CD8-positive, alpha-beta memory T cell (primary cell): ENCODE measurements at places on chromosomes 5 and 9. TPM values are rescaled to one million over a fixed set of nuclear protein-coding genes. Genes with fewer than 3 reads are reported as not detected.

- no peak for DNase-seq
Measured at GRCh38 chr5:55597014-55597981, 62.5 kb upstream of the PLPP1 start.

DNA sequence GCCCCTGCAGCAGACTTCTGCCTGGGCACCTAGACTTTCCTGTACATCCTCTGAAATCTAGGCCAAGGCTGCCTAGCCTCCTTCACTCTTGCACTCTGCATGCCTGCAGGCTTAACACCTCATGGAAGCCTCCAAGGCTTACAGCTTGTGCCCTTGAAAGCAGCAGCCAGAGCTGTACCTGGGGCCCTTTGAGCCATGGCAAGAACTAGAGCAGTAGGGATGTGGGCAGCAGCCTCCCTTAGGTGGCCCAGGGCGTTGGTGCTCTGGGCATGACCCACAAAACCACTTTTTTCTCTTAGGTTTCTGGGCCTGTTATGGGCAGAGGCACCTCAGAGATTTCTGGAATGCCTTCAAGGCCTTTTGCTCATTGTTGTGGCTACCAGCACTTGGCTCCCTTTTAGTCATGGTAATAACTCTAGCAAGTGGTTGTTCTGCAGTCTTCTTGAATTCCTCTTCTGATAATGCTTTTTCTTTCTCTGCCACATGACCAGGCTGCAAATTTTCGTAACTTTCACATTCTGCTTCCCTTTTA, 606.2 kb downstream of the TLE4 start:
- DNase-seq: no peak

GRCh38 chr5:116032094-116032517, at the start of gene ARL14EPL:
Gene ARL14EPL, plus strand, starts transcription at chr5:116032472. Its CDS starts 18,994 bp downstream, at chr5:116051466.
- DNase-seq: no peak

DNA sequence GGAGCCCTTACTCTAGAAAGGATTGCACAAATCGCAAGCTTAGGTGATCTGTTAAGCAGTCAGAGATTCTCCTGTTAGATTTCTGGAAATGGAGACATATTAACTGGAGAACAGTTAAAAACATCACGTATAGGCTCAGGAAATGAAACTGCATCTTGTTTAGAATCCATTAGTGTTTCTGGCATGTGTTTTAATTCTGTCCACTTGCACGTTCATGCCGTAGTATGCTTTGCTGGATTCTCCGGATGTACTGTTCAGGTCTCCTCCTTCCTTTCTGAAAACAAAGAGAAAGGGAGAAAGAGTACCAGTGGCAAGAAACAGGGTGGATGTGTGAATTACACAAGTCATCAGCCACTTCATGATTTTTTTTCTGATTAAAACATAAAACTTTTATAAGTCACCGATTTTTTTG, 2.5 kb upstream of the RGMB start:
- no peak for DNase-seq

DNA sequence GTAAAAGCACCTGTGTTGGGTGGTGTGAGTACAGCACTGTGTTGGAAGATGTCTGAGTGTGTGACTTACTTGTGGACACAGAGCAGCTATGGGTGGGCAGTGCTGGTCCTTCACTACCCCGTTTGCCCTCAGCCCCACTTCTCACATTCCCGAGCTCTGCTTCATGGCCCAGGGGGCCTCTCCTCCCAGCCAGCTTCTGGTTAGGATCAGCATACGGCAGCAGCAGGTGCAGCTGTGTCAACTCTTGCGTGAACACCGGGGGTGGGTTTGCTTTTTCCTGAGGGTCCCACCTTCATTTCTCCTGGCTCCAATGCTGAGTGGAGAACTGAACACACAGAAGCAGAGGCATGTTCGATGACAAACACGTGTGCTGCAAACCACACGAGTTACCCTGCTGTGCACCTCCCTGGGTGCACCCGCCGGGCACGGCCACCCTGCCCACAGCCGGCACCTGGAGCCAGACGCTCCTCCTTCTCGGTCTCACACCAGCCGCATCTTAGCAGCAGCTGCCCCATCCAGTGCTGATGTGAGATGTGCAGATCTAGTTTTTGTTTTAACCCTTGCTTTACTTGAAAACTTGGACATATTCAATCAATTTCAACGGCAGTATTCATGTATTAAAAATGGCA, 14.9 kb upstream of the SLC6A3 start:
- DNase-seq: peak; percentile 27

- DNase-seq: no peak
Measured at GRCh38 chr5:150082374-150082773, 4.0 kb downstream of the CSF1R start.

DNA sequence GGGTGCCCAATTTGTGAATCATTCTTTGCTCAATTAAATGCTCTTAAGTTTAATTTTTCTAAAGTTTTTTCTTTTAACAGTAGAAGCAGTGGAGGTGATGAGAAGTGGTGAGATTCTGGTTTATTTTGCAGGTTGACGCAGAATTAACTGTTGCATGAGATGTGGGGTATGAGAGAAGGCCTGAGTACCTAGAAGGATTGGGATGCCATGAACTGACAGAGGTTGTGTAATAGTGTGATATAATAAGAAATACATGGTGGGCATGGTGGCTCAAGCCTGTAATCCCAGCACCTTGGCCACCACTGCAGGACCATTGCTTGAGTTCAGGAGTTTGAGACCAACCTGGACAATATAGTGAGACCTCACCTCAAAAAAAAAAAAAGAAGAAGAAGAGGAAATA, 8.4 kb upstream of the SH3TC2 start:
- DNase-seq: no peak

GRCh38 chr9:28082671-28083070, 509.4 kb upstream of the C9orf72 start:
- DNase-seq: no peak

DNA sequence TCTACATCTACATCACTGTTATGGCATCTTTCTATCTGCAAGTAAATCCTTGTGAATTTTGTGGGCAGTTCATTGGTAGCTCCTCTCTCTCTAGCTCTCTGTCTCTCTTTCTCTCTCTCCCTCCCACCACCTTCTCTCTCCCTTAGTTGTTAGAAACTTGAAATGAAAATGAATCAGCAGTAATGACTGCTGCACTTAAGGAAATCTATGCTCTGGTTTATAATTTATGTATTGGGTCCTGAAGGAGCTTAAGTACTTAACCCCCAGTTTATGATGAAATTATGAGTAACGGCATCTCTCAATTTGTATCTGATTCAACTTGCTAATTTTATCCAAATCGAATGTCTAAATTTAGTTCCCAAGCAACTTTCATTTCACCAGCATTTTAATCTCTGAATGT, 52.0 kb upstream of the PTGER4 start:
- DNase-seq: no peak

- no peak for DNase-seq
Measured at GRCh38 chr5:80867233-80867632, 92.9 kb upstream of the RASGRF2 start.

DNA sequence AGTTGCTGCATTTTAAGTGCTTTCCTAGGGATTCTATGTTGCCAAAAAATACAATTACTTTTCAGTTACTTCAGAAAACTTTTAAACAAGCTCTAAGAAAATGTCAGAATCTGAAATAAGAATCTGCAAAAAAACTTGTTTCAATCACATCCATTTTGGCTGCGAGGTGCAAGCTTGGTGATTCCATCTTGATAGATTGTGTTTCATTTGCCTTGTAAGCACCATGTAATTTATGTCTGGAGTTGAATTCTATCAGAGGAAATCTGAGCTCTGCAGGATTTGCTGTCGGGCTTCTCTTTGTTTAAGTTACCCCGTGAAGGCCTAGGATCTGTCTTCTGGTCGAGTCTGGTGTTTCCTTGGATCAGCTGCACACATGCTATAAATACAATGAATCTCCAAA, 40.4 kb upstream of the MAN2A1 start:
- no peak for DNase-seq

- no peak for DNase-seq
Measured at GRCh38 chr9:131270171-131271015, 5.9 kb downstream of the FAM78A start.

DNA sequence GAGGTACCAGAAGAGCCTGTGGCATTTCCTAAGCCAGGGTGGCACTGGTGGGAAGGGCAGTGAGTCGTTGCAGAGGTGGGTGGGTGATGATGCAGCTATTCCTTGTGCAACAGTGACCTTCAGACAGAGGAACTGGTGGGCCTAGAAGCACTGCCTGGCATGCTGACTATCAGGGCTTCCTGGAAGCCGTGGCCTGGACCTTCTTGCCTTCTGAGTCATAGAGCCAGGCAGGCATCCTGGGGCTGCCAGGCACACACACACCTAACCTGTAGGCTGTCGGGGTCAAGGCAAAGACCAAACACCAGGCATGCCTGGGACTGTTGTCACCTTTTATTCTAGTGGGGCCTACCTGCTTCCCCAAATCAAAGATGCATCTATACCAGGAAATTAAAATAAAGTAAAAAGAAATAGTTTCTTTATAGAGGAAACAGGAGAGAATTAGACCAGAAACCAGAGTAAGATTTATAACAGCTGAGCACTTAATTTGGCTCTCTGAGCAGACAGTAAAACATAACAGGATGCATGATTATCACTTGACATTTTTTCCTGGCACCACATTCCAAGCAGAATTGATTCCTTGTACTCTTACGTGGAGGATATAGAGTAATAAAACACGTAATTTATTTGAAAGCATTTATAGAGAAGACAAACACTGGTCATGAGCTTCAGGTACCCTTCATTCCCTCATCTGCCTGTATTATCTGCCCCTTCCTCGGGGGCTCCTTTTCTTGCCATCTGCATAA, 25.1 kb downstream of the NANS start:
- no peak for DNase-seq

GRCh38 chr9:136565086-136565714, 19.4 kb upstream of the NOTCH1 start:
- no peak for DNase-seq

DNA sequence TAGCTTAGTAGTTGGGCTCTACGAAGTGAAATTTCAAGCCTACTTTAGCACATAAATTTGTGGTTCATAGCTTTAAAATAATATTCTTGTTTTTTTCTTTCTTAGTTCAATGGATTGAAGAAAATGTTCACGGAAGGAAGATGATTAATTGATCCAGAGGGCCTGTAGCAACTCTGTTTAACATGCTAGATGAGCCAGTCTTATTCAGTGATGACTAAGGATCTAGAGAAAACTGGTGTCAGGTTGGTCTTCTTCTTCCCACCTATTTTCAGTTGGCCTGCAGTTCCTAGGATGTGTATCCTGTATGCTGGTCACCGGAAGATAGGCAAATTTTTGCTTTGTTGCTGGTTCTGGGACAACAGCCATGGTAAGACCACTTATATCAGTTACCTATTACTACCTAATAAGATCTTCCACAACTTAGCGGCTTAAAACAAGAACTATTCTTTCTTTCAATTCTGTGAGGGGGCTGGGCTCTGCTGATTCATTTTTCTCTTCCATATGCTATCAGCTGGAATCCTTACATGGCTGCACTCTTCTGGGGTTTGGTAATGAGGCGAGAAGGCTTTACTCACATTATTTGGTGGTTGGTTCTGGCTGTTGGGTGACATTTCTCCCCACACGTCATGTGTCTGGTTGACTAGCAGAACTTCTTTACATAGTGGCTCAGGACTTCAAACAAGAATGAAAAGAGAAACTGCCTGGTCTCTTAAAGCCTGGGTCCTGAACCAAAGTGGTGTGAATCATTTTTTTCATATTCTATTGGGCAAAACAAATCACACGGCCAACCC, 182.7 kb upstream of the ACTBL2 start:
- DNase-seq: no peak

DNA sequence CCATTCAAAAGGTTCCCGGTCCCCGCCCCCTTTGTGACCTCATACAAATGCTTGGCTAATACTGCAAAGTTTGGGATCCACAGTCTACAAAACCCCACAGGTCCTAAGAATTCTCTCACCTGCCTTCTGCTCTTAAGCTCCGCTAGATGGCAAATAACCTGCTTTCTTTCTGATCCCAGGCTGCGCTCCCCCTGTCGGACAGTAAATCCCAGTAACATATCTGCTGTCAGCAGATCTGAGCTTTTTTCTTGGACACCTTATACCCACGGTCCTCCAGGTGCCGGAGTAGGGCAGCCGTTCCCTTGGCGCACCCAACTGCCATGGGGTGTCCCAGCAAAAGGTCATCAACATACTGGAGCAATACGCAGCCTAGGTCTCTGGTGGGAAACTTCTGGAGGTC, 39.0 kb upstream of the PPP1R26 start:
- no peak for DNase-seq

DNA sequence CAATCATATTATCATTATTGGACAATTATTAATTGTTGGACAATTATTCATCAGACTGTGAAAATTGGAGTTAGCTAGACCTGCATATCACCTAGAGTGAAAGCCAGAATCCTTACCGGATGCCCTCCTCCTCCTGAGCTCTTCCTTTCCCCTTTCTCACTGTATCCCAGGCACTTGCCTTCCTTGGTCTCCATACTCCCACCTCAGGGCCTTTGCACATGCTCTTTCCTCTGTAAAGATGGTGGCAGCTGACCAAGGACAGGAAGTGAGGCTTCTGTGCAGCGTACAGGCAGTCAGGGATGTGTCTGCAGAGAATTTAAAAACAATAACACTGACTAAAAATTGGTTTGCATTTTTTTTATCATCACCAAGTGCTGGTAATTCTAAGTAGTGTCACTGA, 15.5 kb upstream of the FAM193B start:
- DNase-seq: no peak

DNA sequence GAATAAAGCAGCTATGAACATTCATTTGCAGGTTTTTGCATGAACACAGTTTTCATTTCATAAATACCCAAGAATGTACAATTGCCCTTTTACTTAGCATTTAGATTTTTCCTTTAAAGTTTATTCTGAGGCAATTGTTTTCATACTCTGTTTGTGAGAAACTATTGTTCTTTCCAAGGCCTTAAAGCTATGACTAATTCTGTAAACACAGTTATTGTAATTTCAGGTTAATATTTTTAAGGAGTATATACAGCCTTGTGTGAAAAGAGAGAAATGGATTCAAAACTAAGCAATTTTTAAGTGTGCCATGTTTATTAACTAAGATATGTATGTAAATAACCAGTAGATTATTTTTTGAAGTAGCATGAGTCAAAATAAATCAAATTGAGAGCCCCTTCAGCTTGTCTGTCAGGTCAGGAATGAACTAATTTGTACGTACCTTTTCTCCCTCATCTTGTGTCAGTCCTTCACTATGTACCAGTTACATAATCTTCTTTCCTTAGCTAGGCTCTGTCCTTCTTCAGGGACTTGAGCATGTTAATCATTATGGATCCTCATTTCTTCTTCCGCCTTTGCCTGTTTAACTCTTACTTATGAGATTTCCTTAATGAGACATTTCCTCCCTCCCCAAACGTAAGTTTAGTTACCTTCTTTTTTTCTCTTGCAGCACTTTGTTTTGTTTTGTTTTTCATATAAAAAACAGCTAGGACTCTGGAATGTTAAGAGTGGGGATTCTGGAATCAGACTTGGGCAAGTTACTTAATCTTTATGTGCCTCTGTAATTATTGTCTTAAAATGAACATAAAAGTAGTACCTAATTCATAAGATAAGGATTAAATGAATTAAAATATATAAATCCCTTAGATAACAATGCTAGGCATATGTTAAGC, 63.6 kb downstream of the NIPBL start:
- no peak for DNase-seq

- no peak for DNase-seq
Measured at GRCh38 chr5:181245427-181246275, 1.9 kb upstream of the RACK1 start.

GRCh38 chr9:2771087-2771486, 53.8 kb downstream of the KCNV2 start:
- no peak for DNase-seq

GALT gene
- total RNA-seq: 43.0 TPM

DIPK1B gene
- total RNA-seq: not detected

MOB3B gene
- 0.20 TPM for total RNA-seq

MLLT3 gene
- 37.0 TPM for total RNA-seq

SOHLH1 gene
- not detected for total RNA-seq

HCN1 gene
- not detected for total RNA-seq

SNAPC4 gene
- total RNA-seq: 23.6 TPM

EQTN gene
- not detected for total RNA-seq

ECM2 gene
- total RNA-seq: not detected

INSYN2B gene
- total RNA-seq: not detected

PCDHA12 gene
- not detected for total RNA-seq

CCL19 gene
- not detected for total RNA-seq
